Sigmoid colon (tissue), 7 donors: ENCODE measurements at places on chromosomes 12 and 14. TPM values are rescaled to one million over a fixed set of nuclear protein-coding genes. Genes with fewer than 3 reads are reported as not detected.

The BICD1 gene
- 13.2 TPM for total RNA-seq

- H3K27me3 ChIP-seq, result no peaks in the 10 kb centered on the region
- no peaks in the 10 kb centered on the region for H3K4me1 ChIP-seq
- H3K36me3 ChIP-seq, result no peaks in the 10 kb centered on the region
- no peak overlapping the region for H3K4me3 ChIP-seq
- DNase-seq, result no peak
- H3K27ac ChIP-seq, result no peak overlapping the region
These were observed 16.8 kb upstream of the TESPA1 start for GRCh38 chr12:55001198-55001868.

The CLEC4D gene
- total RNA-seq, result 0.55 TPM

The IL22 gene
- total RNA-seq, result not detected

DNA sequence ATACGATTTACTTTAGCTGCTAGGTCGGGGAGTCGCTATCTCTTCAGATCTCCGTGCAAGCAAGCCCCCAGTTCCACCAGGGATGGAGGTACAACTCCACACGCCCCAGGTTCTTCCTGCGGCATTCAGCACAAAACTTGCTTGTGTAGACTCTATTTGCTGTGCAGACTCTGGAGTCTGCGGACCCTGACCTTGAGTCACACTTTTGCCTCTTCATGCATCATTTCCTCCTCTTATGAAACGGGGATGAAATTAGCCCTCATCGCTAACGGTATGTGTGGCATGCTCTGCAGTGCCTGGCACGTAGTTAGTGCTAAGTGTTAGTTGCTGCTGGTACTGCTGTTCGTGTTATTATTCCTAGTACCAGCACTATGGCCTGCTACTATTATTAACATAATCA lies 84.4 kb downstream of the TMEM132D start:
- H3K36me3 ChIP-seq, result no peaks in the 10 kb centered on the region
- H3K4me3 ChIP-seq, result no peak overlapping the region
- H3K27me3 ChIP-seq, result no peaks in the 10 kb centered on the region
- DNase-seq, result no peak
- H3K4me1 ChIP-seq, result no peaks in the 10 kb centered on the region

GRCh38 chr14:80602946-80603345 lies 338.6 kb downstream of the CEP128 start:
- no peak for DNase-seq
- no peak overlapping the region for H3K4me3 ChIP-seq
- no peaks in the 10 kb centered on the region for H3K36me3 ChIP-seq

The CLEC1B gene
- not detected for total RNA-seq

The IRAK4 gene
- total RNA-seq, result 24.5 TPM

DNA sequence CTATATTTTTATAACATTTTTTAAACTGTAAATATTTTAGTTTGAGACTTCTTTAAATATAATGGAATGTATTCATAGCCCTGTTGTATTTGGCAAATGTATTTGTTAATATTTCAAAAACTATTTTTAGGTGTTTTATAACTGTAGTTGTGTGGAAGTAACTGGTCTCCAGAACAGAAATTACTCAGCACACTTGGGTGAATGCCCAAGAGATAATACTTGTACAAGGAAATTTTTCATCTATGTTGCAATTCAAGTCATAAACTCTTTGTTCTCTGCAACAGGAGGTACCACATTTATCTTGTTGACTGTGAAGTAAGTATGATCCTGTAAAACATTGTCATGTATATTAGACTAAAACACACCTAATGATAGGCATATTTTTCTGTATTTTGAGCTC lies 72.8 kb downstream of the SLCO1B3 start:
- H3K4me3 ChIP-seq, result no peak overlapping the region
- H3K36me3 ChIP-seq, result no peaks in the 10 kb centered on the region
- H3K27ac ChIP-seq, result peak overlapping the region; percentile 69
- H3K4me1 ChIP-seq, result no peaks in the 10 kb centered on the region
- DNase-seq, result no peak
- H3K27me3 ChIP-seq, result no peaks in the 10 kb centered on the region

DNA sequence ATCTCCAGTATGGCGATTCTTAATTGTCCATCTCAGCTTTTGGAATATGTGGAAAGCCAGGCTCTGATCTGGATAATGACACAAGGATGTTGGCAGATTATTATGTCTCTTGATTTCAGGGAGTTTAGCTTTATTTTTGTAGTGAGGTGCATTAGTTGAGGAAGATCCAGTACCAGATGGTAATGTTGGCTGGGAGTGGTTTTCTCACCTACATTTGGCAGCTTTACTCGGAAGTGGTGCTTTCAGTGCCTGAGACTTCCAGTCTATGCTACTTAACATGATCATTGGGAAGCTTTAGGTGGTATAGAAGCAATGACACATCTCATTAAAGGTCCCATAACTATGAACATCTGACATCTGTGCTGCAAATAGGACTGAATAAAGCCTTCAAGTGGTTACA lies 7.5 kb downstream of the SLC15A5 start:
- no peak for DNase-seq
- H3K36me3 ChIP-seq, result no peaks in the 10 kb centered on the region
- no peaks in the 10 kb centered on the region for H3K27me3 ChIP-seq
- no peak overlapping the region for H3K4me3 ChIP-seq
- H3K27ac ChIP-seq, result no peak overlapping the region
- H3K4me1 ChIP-seq, result no peaks in the 10 kb centered on the region

The ZBTB42 gene
- 5.3 TPM for total RNA-seq

- no peak for DNase-seq
- H3K4me3 ChIP-seq, result no peak overlapping the region
- H3K36me3 ChIP-seq, result peaks cover 32% of the 10 kb centered on the region
These were observed 36.3 kb downstream of the LGMN start for GRCh38 chr14:92711976-92712653.

GRCh38 chr14:69701857-69702256 lies 65.1 kb upstream of the SRSF5 start:
- H3K4me3 ChIP-seq, result no peak overlapping the region
- no peak overlapping the region for H3K27ac ChIP-seq

- no peak for DNase-seq
- H3K36me3 ChIP-seq, result no peaks in the 10 kb centered on the region
- no peak overlapping the region for H3K27ac ChIP-seq
- H3K27me3 ChIP-seq, result no peaks in the 10 kb centered on the region
These were observed 8.9 kb downstream of the CLMN start for GRCh38 chr14:95310635-95311380.

The IGF1 gene
- 15.7 TPM for total RNA-seq

The EPS8 gene
- total RNA-seq, result 132 TPM

The CLMN gene
- total RNA-seq, result 4.4 TPM

- no peaks in the 10 kb centered on the region for H3K36me3 ChIP-seq
- H3K27ac ChIP-seq, result no peak overlapping the region
- H3K27me3 ChIP-seq, result no peaks in the 10 kb centered on the region
- H3K4me1 ChIP-seq, result no peaks in the 10 kb centered on the region
- DNase-seq, result no peak
These were observed 149.1 kb upstream of the ATP2B1 start for GRCh38 chr12:89857652-89858274.
